ENCODE measurements at places on chromosomes 5 and 9.

DNA sequence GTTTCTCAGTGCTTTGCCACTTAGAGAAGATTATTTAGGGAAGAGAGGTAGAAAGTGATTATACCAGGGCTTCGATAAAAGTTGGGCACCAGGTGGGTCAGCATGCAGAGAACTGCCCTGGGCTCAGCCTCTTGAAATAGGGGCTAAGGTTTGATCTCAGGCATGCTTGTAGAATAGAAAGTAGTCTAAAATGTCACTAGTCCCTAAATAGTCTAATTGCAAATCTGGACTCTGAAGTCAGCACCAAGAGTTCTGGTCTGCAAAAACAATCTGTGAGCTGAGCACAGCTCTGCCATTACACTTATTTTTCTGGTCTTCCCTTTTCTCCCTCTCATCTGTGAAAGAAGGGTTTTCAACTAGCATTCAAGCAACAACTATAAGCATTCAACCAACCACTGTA, 248.0 kb downstream of the SMARCA2 start:
- DNase-seq = no peak

GRCh38 chr9:127221695-127222094, 42.9 kb upstream of the GARNL3 start:
- no peak for DNase-seq

- no peak for DNase-seq
Measured at GRCh38 chr9:137764171-137764671, 113.4 kb upstream of the CACNA1B start.

GRCh38 chr9:76302543-76302942, 91.7 kb downstream of the RFK start:
- DNase-seq = no peak

GRCh38 chr5:118616281-118616680, 372.1 kb downstream of the DTWD2 start:
- DNase-seq = no peak

DNA sequence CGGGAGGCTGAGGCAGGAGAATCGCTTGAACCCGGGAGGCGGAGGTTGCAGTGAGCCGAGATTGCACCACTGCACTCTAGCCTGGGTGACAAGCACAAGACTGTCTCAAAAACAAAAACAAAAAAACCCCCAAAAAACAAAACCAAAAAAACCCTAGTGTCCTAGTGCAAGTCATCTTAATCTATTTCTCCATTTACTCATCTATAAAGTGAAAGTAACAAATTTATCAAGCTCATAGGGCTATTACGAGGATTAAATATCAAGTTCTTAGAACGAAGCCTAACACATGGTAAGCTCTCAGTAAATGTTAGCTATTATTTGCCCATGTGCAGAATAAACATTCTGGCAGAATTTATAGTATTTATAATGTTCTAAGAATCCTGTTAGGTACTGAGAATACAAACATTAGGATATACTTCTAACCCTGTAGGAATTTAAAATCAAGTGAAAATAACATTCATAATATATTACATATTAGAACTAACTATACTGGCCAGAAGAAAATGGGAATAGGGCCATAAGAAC, 45.0 kb downstream of the GOLPH3 start:
- DNase-seq = no peak

DNA sequence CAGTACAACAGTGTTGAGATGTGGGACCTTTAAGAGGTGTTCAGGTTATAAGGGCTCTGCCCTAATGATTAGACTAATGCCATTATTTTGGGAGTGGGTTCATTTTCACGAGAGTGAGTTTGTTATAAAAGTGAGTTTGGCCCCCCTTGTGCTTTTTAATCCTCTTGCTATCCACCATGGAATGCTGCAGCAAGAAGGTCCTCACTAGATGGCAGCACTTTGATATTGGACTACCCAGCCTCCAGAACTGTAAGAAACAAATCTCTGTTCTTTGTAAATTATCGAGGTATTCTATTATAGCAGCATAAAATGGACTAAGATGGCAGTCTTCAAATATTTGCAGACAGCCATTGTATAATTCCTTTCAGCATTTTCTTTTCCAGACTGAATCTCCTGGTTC, 212.4 kb downstream of the LRRC70 start:
- no peak for DNase-seq

- DNase-seq = no peak
Measured at GRCh38 chr5:40838086-40838485, 3.1 kb upstream of the RPL37 start.

- no peak for DNase-seq
Measured at GRCh38 chr5:170408226-170408625, 19.1 kb upstream of the KCNMB1 start.

DNA sequence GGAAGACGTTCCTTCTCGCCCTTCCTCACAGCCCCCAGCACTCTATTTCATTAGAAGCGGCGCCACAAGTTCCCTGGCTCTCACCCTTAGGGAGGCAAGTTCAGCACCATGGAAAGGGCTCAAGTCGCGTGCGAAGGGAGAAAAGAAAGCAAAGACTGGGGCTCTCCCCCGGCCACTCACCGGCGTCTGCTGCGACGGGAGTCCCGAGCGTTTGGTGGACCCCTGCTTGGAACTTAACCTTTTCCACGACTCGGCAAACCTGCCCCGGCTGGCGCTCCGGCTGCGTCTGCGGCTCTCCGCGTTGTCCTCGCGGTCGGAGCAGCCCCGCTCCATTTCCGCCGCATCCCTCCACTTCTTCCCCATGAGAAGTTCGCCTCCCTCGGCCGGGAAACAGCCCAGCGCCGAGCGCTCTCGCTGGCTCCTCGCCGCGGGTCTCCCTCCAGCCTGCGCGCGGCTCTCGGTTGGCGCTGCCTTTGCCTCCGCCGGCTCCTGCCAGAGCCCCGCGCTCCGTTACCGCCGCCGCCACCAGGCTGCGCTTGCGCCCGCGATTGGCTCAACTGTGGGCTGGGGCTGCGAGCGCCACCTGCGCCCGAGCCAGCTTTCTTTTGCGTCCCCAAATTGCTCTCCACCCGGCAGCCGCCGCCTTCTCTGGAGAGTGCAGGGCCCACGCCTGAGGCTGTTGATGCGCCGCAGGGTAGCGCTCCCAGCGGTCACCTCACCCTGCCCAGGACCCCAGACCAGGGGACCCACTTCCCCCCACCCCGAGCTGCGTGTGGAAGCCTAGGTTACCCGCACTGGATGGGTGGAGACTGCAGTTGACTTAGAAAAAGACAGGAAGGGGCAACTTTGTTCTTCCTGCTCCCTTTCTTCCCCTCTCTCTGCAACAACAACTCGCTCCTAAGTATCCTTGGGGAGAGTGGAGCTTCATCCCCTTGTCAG, 321.6 kb downstream of the CEMIP2 start:
- no peak for DNase-seq

DNA sequence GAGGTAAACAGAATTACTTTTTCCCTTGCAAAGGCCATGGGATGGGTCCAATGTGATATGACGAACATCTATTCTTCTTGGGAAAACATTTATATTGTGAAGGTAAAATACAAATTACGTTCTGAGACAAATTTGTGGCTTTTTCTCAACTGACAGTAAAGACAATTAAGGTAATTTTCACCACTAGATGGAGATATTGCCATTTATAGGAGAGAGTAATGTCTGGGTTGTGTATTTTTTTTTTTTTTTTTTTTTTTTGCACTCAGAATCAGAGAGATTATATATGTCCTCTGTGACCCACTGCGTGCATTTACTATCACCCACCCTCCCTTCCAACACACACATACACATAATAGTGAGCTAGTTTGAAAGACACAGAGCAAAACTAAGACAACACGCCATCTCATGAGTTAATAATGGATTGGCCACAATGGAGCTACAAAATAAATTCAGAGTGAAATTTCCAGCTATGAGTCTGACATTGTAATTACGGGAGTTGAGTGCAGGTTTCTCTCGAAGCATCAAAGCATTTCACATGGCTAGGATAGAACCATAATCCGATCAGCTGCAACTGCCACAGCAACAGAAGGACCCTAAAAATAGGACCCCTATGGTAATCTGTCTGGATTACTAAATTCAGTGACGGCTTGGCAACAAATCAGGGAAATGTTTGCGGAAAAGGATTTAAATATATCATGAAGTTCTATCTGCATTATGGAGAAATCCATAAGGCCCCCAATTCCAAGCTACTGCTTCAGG, 49.2 kb downstream of the ANXA1 start:
- peak; percentile 55 for DNase-seq

DNA sequence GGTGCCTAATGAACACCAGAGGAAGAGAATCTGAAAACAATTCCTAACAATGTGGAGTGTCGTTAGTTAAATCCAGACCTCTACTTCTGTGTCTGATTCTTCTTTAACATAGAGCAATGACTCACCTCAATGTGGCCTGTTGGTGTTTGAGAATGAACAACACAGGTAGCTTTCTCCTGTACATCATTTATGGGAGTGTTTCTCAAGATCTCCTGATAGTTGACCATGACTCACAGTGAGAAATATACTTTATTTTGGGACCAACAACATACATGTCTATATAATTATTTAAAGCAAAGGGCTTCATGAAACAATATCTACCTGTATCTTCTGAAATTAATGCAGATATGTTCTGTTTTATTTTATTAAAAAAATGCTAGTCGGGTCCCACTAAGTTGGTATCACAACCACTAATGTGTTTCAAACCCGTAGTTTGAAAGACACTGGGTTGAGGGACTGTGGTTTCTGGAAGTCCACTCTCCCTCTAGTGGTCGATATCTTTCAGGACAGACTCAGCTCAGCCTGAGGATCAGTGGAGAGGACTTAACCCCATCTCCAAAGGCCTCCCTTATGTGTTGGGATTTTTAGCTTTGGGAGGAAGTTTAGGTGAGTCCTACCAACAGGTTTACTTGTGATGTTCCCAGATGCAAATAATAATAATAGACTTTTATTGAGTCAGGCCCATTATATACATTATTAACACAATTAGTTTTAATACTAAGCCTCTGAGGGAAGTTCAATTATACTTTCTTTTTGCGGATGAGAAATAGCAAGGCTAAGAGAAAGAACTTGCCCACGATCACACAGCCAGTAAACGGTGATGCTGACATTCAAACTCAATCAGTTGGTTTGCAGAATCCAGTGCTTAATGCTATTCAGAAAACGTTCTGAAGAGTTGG, 70.0 kb upstream of the KLF9 start:
- DNase-seq = peak; percentile 46

DNA sequence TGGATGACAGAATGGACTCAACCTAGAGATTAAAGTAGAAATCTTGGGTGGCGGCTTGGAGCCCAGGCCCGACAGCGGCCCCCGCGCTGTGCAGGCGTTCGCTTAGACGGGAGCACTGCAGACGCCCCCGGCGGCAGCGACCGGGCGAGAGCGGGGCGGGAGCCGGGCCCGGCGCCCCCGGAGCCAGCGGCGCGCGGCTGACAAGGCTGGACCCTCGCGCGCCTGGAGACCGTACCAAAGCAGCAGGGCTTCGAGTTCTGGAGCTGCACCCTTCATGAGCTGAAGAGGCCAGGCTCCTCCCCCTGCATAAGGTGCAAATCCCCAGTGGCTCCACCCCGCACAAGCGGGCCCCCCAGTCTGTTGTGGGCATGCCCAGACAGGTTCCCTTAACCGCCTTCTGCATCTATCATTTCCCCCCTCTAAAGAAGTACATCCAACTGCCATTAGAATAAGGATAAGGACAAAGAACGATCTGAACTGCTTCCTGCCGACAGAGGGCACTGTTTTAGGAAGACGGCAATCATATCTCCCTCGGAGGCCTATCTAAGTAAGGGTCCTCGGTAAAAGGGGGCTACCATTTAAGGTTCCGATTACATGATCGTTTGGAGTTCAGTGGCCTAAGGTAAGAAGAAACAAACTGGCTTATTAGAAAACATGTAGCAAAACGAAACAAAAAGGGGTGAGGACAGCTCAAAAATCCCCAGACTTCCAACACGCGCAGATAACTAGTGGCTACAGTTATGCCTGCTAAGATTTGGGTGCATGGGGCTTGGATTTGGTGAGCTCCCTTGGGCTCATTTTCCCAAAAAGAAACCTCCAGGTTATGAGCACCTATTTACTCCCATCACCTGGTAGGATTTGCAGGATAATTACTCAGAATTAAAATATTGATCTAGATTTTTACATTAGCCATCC, 66.3 kb downstream of the RGMB start:
- DNase-seq = no peak

DNA sequence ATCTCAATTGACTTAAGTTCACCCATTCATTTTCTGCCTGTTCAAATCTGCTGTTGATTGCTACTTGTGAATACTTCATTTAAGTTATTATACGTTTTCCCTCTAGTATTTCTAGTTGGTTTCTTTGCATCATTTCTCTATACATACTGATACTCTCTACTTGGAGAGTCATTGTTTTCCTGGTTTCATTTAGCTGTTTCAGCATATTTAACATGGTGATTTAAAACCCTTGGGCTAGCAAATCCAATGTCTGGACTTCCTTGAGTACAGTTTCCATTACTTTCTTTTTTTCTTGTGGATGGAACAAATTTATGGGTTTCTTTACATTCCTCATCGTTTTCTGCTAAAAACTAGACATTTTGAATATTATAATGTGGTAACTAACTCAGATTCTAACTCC, 90.7 kb downstream of the AP3B1 start:
- DNase-seq = no peak

DNA sequence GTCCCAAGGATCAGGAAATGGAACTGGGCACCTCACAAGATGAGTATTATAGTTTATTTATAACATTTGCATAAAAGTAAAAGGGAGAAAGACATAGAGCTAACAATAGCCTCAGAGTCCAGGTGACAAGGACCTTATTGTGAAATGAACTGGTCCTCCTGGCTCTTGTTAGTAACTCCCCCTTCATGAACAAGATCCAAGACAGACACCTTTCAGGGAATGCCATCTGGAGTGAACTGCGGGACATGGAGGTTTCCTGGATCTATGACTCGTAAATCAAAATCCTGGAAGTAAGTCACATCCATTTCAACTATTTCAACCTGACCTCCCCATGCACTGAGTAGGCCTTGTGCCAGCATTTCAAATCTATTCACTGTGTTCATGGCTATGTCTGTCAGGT, 129.5 kb upstream of the GAS1 start:
- no peak for DNase-seq

- no peak for DNase-seq
Measured at GRCh38 chr5:167036585-167036984, 1254.9 kb upstream of the WWC1 start.

GRCh38 chr5:105836887-105837286, 1833.8 kb downstream of the EFNA5 start:
- no peak for DNase-seq

DNA sequence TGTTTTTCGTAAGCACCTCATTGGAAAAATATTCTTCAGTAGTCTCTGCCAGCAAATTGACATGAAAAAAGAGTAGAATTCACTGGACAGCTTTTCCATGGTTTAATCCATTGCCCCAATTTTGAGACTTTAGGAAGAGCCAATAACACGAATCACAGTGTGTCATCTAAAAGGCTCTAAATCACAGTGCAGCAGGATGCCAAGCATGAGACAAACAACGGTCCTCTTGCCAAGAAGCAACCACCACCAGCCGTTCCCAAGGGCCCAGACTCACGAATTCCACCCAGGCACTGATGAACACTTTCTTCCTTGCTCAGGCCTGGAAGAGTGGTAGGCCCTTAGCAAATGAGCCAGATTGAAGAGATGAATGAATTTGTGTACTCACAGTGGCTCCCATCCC, 18.3 kb upstream of the IRX4 start:
- no peak for DNase-seq

DNA sequence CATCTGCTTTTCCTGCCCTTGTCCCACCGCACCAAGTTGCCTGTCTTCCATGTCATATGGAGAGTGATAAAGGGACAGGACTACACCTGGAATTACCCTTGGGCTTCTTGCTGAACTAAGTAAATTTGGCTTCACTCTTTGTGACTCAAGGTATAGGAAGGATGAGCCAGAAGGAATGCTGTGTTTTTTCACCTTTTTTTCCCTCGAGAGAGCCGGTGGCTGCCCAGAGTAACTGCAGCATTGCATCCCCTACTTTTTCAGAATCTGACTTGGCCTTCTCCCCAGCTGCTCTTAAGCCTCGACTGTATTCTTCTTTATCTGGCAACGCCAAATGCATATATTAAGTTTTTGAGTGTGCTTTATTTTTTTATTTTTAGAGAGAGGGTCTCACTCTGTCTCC, 38.4 kb downstream of the RCL1 start:
- DNase-seq = no peak
